Jurkat, Clone E6-1 (cell line): ENCODE measurements at places on chromosomes 11 and 22.

- DNase-seq = peak; percentile 78
These were observed 25.2 kb downstream of the MORC2 start for GRCh38 chr22:30943368-30943767.

GRCh38 chr22:46025973-46026898, 49.3 kb upstream of the WNT7B start:
- DNase-seq = no peak

- no peak for DNase-seq
These were observed 39.3 kb downstream of the RPL27A start for GRCh38 chr11:8721609-8722500.

GRCh38 chr11:46249938-46250744, 27.3 kb upstream of the CREB3L1 start:
- DNase-seq = no peak

DNA sequence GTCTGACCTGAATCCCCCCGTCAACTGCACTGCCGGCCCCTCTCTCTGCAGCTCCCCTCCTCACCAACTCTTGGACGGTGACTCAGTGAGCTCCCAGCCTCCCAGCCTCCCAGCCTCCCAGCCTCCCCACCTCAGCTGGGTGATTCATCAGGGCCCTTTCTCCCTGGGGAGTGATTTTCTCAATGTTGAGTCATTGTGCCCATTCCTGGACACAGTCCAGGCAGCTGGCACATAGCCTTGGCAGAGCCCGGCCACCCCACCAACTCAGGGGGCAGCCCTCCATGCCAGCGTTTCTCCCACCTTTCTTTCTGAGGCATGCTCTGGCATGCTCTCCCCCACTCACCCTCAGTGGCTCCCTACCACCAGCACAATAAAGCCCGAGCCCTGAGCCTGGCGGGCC, 30.7 kb downstream of the PDE2A start:
- DNase-seq = no peak

- no peak for DNase-seq
These were observed 327.4 kb downstream of the MN1 start for GRCh38 chr22:27474112-27474571.

GRCh38 chr22:26122920-26123468, 46.3 kb upstream of the SEZ6L start:
- DNase-seq = no peak

- no peak for DNase-seq
These were observed 55.8 kb downstream of the CD6 start for GRCh38 chr11:61027141-61027840.

GRCh38 chr11:43145653-43146052, 166.1 kb upstream of the API5 start:
- DNase-seq = no peak

GRCh38 chr11:47020793-47021526, 84.4 kb downstream of the CSTPP1 start:
- DNase-seq = no peak

GRCh38 chr22:27751277-27752070, 50.1 kb downstream of the MN1 start:
- DNase-seq = no peak
